ENCODE measurements at places on chromosomes 13 and 19. TPM values are rescaled to one million over a fixed set of nuclear protein-coding genes. Genes with fewer than 3 reads are reported as not detected.

GRCh38 chr13:93800342-93800741 is 573.7 kb downstream of the GPC6 start:
- no peak for DNase-seq
- no peaks in the 10 kb centered on the region for H3K27me3 ChIP-seq
- no peak overlapping the region for H3K4me3 ChIP-seq
- no peaks in the 10 kb centered on the region for H3K4me1 ChIP-seq
- H3K36me3 ChIP-seq: no peaks in the 10 kb centered on the region
- H3K27ac ChIP-seq: no peak overlapping the region

GRCh38 chr13:50129081-50129705 is 113.9 kb downstream of the KCNRG start:
- no peak for DNase-seq
- H3K4me1 ChIP-seq: no peaks in the 10 kb centered on the region
- no peak overlapping the region for H3K27ac ChIP-seq
- H3K36me3 ChIP-seq: no peaks in the 10 kb centered on the region

- DNase-seq: no peak
- no peaks in the 10 kb centered on the region for H3K36me3 ChIP-seq
- H3K4me3 ChIP-seq: peak overlapping the region; percentile 62
- H3K4me1 ChIP-seq: no peaks in the 10 kb centered on the region
- peak overlapping the region; percentile 55 for H3K27ac ChIP-seq
- no peaks in the 10 kb centered on the region for H3K27me3 ChIP-seq
Measured at GRCh38 chr19:10333758-10334587, 644 bp upstream of the RAVER1 start.

GRCh38 chr19:49639401-49640112 is 386 bp downstream of the RRAS start:
- peak overlapping the region; percentile 77 for H3K27ac ChIP-seq
- no peak for DNase-seq
- H3K4me3 ChIP-seq: peak overlapping the region; percentile 71
- H3K36me3 ChIP-seq: peaks cover 3% of the 10 kb centered on the region

The KLF2 gene
- 223 TPM for total RNA-seq

- H3K27me3 ChIP-seq: no peaks in the 10 kb centered on the region
- no peaks in the 10 kb centered on the region for H3K4me1 ChIP-seq
- H3K27ac ChIP-seq: no peak overlapping the region
- H3K4me3 ChIP-seq: no peak overlapping the region
Measured at GRCh38 chr19:40831502-40832430, 18.5 kb downstream of the CYP2A6 start.

The LPAR6 gene
- 32.4 TPM for total RNA-seq

GRCh38 chr13:25722893-25723292 is 328.9 kb downstream of the SHISA2 start:
- H3K27ac ChIP-seq: no peak overlapping the region
- no peak overlapping the region for H3K4me3 ChIP-seq
- no peaks in the 10 kb centered on the region for H3K36me3 ChIP-seq
- H3K4me1 ChIP-seq: no peaks in the 10 kb centered on the region

GRCh38 chr13:110713981-110714796 is 689 bp downstream of the ING1 start:
- H3K4me3 ChIP-seq: peak overlapping the region; percentile 62
- H3K4me1 ChIP-seq: no peaks in the 10 kb centered on the region
- H3K27ac ChIP-seq: peak overlapping the region; percentile 79
- H3K27me3 ChIP-seq: no peaks in the 10 kb centered on the region

GRCh38 chr13:40485611-40486517 is 180.6 kb downstream of the FOXO1 start:
- no peaks in the 10 kb centered on the region for H3K27me3 ChIP-seq
- H3K4me3 ChIP-seq: no peak overlapping the region
- H3K4me1 ChIP-seq: no peaks in the 10 kb centered on the region
- no peaks in the 10 kb centered on the region for H3K36me3 ChIP-seq
- DNase-seq: no peak

The USPL1 gene
- total RNA-seq: 15.6 TPM

The SIGLEC10 gene
- 4.0 TPM for total RNA-seq

DNA sequence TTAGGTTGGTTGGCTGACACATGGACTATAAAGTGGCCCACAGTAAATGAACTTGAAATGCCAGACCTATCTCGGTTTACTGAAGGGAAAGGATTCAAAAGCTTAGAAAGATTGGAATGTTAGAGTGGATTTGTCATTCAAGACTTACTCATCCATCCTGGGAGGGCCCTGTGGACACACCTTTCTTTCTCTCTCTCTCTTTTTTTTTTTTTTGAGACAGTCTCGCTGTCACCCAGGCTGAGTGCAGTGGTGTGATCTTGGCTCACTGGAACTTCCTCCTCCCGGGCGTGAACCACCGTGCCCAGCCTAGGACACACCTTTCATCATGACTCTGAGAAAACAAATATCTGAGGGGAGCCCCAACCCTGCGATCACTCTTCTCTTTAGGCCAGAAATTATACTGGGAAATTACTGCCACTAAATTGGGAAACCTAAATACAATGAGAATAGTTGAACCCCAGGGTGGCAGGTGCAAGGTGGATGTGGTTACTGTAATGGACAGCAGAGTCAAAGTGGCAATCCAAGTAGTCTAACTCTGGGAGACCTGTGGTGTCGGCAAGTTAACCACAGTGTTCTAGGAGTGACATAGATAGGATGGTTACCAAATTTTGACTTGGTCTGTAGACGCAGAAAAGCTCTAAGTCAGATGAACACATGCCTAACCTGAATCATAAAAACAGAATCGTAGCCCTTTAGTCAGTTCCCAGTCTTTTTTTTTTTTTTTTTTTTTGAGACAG is 47.1 kb upstream of the ZMYM5 start:
- no peak for DNase-seq
- no peak overlapping the region for H3K27ac ChIP-seq
- H3K36me3 ChIP-seq: no peaks in the 10 kb centered on the region
- no peaks in the 10 kb centered on the region for H3K27me3 ChIP-seq
- no peak overlapping the region for H3K4me3 ChIP-seq

The SMIM17 gene
- 0.81 TPM for total RNA-seq

The ZNF534 gene
- not detected for total RNA-seq

The ZNF792 gene
- total RNA-seq: 5.2 TPM

DNA sequence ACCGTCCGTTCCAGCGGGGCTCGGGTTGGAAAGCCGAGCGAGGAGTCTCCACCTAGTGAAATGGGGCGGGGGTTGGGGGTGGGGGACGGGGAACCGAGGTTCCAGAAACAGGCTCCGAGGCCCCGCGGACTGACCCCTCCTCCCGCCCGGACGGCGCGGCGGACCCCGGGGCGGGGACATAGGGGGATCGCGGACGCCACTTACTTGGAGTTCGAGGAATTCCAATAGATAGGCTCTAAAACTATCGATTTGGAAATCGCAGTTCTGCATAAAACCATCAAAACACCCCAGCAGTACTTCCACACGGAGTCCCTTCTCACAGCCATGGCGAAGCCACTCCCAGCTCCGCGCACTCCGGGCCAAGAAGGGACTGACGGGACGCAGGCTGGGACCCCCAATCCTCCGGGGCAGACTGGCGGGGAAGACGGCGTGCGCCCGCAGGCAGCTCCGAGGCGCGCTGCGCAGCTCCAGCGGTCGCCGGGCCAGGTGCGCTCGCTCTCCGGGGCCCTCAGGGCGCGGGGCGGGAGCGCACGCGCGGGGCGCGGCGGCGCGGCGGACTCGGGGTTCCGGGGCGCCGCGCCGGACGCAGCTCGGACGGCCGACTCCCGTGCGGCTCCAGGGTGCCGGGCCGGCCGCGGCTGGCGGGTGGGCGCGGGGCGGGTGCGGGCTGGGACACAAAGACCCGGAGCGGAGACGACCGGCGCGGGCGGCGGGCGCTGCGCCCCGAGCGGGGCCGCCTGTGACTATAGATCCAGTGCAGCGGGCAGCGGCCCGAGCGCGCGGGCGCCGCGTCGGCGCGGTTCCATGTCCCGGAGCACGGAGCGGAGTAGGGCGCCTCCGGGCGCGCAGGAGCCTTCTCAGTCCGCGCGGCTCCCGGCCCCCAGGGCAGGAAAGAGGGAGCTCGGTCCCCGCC is 567 bp downstream of the EFNB2 start:
- DNase-seq: peak; percentile 55
- H3K27ac ChIP-seq: peak overlapping the region; percentile 84
- H3K4me3 ChIP-seq: peak overlapping the region; percentile 93
- H3K4me1 ChIP-seq: no peaks in the 10 kb centered on the region
- H3K27me3 ChIP-seq: no peaks in the 10 kb centered on the region

DNA sequence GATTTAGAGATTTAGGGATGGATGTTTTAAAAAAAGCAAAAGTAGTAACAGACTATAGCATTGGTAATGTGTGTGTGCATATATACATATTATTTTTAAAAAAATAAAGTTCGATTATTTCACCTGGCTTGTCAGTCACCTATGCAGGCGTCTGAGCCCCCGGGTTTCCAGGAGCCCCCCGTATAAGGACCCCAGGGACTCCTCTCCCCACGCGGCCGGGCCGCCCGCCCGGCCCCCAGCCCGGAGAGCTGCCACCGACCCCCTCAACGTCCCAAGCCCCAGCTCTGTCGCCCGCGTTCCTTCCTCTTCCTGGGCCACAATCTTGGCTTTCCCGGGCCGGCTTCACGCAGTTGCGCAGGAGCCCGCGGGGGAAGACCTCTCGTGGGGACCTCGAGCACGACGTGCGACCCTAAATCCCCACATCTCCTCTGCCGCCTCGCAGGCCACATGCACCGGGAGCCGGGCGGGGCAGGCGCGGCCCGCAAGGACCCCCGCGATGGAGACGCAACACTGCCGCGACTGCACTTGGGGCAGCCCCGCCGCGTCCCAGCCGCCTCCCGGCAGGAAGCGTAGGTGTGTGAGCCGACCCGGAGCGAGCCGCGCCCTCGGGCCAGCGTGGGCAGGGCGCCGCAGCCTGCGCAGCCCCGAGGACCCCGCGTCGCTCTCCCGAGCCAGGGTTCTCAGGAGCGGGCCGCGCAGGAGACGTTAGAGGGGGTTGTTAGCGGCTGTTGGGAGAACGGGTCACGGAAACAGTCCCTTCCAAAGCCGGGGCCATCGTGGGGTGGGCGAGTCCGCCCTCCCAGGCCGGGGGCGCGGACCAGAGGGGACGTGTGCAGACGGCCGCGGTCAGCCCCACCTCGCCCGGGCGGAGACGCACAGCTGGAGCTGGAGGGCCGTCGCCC is 840 bp upstream of the CCNA1 start:
- DNase-seq: no peak
- H3K4me1 ChIP-seq: no peaks in the 10 kb centered on the region
- no peaks in the 10 kb centered on the region for H3K36me3 ChIP-seq
- H3K27me3 ChIP-seq: no peaks in the 10 kb centered on the region
- peak overlapping the region; percentile 13 for H3K4me3 ChIP-seq

GRCh38 chr13:102400675-102401145 is 1.1 kb downstream of the FGF14 start:
- no peak overlapping the region for H3K27ac ChIP-seq
- peak overlapping the region; percentile 66 for H3K4me3 ChIP-seq
- no peaks in the 10 kb centered on the region for H3K36me3 ChIP-seq

DNA sequence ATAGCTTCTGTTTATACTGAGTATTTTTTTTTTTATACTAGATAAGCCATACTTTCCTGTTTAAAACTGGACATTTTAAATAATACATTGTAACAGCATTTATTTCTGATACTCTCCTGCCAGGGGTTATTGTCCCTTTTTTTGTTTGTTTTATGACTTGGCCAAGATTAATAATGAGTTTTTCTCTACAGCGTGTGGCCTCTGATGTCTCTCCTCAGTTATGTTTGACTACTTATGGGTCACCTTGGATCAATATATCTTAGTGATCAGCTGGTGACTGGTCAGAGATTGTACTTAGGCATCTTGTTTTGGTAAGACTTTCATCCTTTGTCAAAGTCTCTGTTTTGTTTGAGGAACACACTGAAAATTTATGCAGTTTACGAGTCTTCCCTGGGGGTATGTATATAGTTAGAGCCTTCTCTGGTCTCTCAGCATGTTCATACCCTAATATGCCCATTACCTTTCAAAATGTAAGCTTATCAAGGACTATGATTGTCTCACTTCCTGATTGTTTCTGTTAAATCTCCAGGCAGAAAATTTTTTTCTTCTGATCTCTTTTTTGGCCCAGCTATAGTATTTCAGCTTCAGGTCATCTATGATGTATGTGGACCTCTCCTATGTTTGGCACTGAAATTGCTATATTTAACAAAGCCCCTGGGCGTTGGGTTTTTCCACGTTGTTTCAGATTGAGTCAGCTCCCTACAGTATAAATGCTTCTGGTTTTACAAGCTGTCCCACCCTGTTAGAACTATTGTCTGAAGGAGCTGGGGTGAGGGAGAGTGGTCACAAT is 87.9 kb downstream of the URI1 start:
- no peak overlapping the region for H3K4me3 ChIP-seq
- no peak overlapping the region for H3K27ac ChIP-seq
- no peaks in the 10 kb centered on the region for H3K4me1 ChIP-seq
- no peak for DNase-seq

GRCh38 chr19:10688545-10689280 is 12.5 kb upstream of the QTRT1 start:
- no peaks in the 10 kb centered on the region for H3K4me1 ChIP-seq
- H3K4me3 ChIP-seq: no peak overlapping the region
- DNase-seq: no peak

The FCGBP gene
- total RNA-seq: 71.2 TPM

DNA sequence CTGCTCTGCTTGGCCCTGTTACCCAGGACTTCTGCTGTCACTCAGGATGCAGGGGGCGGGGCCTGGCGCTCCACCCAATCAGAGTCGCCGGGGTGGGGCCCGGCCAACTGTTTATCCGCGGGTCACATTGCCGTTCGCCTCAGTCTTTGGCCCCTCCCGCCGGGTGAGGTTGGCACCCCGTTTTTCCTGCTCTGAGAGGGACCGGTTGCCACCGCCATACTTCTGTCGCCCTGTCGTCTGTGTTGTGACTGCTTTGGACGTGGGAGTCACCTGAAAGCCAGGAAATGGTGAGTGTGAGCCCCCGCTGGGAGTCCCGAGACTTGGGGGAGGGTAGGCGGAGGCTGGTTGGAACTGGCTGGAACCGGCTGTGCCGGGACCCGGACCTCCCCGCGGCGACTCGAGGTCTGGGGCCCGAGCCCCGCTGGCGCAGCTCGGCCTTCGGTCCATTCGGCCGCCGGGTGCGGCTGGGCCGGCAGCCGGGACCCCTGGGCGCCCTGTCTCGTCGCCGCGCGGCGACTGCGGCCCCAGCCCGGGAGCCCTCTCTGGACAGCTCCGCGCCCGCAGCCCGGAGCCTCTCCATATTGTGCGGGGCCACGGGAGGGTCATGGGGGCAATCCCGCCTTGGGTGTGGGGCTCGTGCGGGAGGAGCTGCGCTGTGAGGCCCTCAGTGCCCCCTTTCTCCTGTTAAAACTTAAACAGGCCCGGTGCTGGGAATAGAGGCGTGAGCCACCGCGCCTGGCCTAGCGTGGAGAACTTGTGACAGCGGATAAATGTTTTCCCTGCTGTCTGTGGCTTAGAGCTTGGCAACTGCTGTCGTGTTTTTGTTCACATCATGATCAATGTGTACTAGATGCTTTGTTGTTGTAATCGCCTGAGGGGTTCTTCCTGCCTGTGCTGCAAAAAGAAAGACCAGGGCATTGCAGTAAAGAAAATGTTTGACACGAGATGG is at the start of gene ZNF844:
Gene ZNF844 (plus strand): TSS at position 142 of the 949 bp plus-strand sequence. CDS start 143 bp downstream, at position 285.
- DNase-seq: peak; percentile 98
- H3K4me1 ChIP-seq: no peaks in the 10 kb centered on the region
- H3K27me3 ChIP-seq: no peaks in the 10 kb centered on the region
- peak within 1 kb of the TSS; percentile 58 for H3K27ac ChIP-seq

Measured in aorta (tissue), 5 donors.